ENCODE measurements at places on chromosomes 7 and 10. TPM values are rescaled to one million over a fixed set of nuclear protein-coding genes. Genes with fewer than 3 reads are reported as not detected.

- DNase-seq: no peak
Observed at GRCh38 chr10:14772399-14772798, 2.3 kb downstream of the FAM107B start.

DNA sequence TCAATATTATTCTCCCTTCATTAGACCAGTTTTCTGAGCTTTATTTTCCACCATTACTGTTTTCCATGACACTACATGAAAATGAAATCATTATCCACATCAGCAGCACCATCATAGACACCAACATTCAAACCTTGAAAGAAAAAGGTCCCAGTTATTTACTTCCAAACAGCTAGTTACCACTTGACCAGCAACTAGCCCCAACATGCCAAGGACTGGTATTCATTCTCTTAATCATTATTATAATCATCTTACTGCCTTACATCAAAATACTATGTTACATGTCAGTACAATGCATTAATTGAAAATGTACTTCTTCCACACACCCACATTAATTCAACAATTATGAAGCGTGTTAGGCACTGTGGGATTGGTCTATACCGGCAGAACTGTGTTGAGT lies 199.4 kb downstream of the TSPAN12 start:
- no peak for DNase-seq

GRCh38 chr10:50885097-50885859 lies at the start of gene A1CF:
Gene A1CF, minus strand, starts transcription at chr10:50885627. Its CDS starts 25,687 bp downstream, at chr10:50859940.
- DNase-seq: no peak

The BRAT1 gene
- total RNA-seq: 47.6 TPM

The COL26A1 gene
- 109 TPM for total RNA-seq

The CPEB3 gene
- total RNA-seq: 2.6 TPM
